ENCODE measurements at places on chromosomes 2 and 18. TPM values are rescaled to one million over a fixed set of nuclear protein-coding genes. Genes with fewer than 3 reads are reported as not detected.

The DSG2 gene
- polyA plus RNA-seq = 5.8 TPM

The ITGA6 gene
- 18.5 TPM for polyA plus RNA-seq

The ARHGEF4 gene
- 98.9 TPM for polyA plus RNA-seq

The MEP1B gene
- polyA plus RNA-seq = not detected

The CABLES1 gene
- 3.8 TPM for polyA plus RNA-seq

The CIB4 gene
- not detected for polyA plus RNA-seq

The FBXO11 gene
- polyA plus RNA-seq = 17.0 TPM

The ASPRV1 gene
- polyA plus RNA-seq = 0.71 TPM

The AUP1 gene
- polyA plus RNA-seq = 186 TPM

The MC4R gene
- not detected for polyA plus RNA-seq

The CDH7 gene
- under 0.01 TPM for polyA plus RNA-seq

The DCC gene
- polyA plus RNA-seq = not detected

The MTCL1 gene
- polyA plus RNA-seq = 4.4 TPM

The CUL3 gene
- 159 TPM for polyA plus RNA-seq

The ACTG2 gene
- polyA plus RNA-seq = 660 TPM

The PHOSPHO2 gene
- 1.2 TPM for polyA plus RNA-seq

The PLEK gene
- polyA plus RNA-seq = 1.2 TPM

The PLB1 gene
- 0.94 TPM for polyA plus RNA-seq

The IMMT gene
- polyA plus RNA-seq = 38.1 TPM

The CCDC150 gene
- polyA plus RNA-seq = 1.5 TPM

The PSTPIP2 gene
- polyA plus RNA-seq = 4.2 TPM

The STARD6 gene
- polyA plus RNA-seq = not detected

The UCN gene
- polyA plus RNA-seq = 1.1 TPM

The TFPI gene
- polyA plus RNA-seq = 6.8 TPM

The METTL5 gene
- 40.6 TPM for polyA plus RNA-seq
